ENCODE measurements at places on chromosomes 6 and 20. TPM values are rescaled to one million over a fixed set of nuclear protein-coding genes. Genes with fewer than 3 reads are reported as not detected.

Gene OOEP
- not detected for total RNA-seq

GRCh38 chr6:66508433-66508832, 801.4 kb upstream of the EYS start:
- no peaks in the 10 kb centered on the region for H3K4me1 ChIP-seq
- no peak overlapping the region for H3K4me3 ChIP-seq
- H3K27ac ChIP-seq, result no peak overlapping the region
- DNase-seq, result no peak
- no peaks in the 10 kb centered on the region for H3K27me3 ChIP-seq

DNA sequence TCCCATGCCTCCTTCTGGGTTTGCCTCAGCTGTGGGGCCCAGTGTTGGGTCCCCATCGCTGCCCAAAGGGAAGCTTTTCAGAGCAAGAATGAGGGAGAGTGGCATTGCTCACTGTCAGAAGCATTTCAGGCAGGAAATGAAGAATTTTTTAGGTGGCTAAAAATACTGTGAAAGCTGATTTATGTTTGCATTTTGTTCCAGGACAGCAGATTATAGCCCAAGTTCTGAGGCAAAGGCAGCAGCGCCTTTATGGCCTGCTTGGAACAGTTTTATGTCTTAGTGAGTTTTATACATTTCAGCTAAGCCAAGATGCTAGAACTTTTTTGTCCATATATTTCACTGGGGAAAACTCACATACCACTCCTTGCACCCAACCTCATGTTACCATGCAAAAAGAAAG, 4.3 kb upstream of the CCDC167 start:
- H3K4me3 ChIP-seq, result no peak overlapping the region
- no peak for DNase-seq
- no peaks in the 10 kb centered on the region for H3K36me3 ChIP-seq
- H3K27me3 ChIP-seq, result no peaks in the 10 kb centered on the region
- H3K4me1 ChIP-seq, result peaks cover 9% of the 10 kb centered on the region

GRCh38 chr6:66930559-66931290, 1223.7 kb upstream of the EYS start:
- no peaks in the 10 kb centered on the region for H3K4me1 ChIP-seq
- no peaks in the 10 kb centered on the region for H3K36me3 ChIP-seq
- H3K4me3 ChIP-seq, result no peak overlapping the region

Gene EDN3
- 0.27 TPM for total RNA-seq

Gene FUT9
- not detected for total RNA-seq

GRCh38 chr6:2203264-2203663, 42.1 kb downstream of the GMDS start:
- no peak overlapping the region for H3K27ac ChIP-seq
- no peaks in the 10 kb centered on the region for H3K27me3 ChIP-seq
- H3K4me1 ChIP-seq, result peaks cover 3% of the 10 kb centered on the region
- H3K36me3 ChIP-seq, result no peaks in the 10 kb centered on the region
- DNase-seq, result no peak

Gene MLIP
- total RNA-seq, result 1.3 TPM

GRCh38 chr20:9928281-9928737, 89.4 kb upstream of the PAK5 start:
- H3K4me3 ChIP-seq, result no peak overlapping the region
- no peak for DNase-seq
- no peaks in the 10 kb centered on the region for H3K36me3 ChIP-seq
- H3K27me3 ChIP-seq, result no peaks in the 10 kb centered on the region
- no peaks in the 10 kb centered on the region for H3K4me1 ChIP-seq

DNA sequence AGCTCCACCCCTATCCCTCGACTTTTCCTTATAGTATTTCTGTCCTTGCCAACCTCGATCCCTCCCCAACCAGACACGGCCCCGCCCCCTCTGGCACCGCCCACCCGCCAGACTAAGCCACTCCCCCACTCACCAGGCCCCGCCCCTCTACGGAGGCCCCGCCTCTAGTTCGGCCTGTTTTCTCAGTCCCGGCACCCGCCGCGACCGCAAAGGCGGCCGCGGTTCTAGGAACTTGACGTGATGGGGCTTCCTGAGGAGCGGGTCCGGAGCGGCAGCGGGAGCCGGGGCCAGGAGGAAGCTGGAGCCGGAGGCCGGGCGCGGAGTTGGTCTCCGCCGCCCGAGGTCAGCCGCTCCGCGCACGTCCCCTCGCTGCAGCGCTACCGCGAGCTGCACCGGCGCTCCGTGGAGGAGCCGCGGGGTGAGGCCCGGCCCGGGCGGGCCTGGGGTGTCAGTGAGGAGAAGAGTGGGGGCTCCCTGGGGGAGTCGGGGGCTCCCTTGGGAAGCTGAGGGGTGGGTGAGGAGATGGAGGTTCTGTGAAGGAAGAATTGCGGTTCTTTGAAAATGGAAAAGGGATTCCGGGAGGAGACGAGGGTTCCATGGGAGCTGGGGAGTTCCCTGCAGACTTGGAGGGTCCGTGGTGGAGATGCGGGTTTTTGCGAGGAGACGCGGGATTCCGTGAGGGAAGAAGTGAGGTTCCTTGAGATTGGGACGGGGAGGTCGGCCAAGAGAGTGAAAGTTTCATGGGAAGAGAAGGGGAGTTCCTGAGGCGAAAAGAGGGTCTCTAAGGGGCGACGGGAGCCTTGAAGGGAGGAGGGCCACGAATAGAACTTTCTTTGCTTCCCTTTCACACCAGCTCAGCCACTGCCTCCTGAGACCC, at the start of gene ACSS2:
Gene ACSS2 (plus strand): TSS at position 207 of the 877 bp plus-strand sequence. CDS start 34 bp downstream, at position 241.
- H3K27ac ChIP-seq, result peak within 1 kb of the TSS; percentile 94
- no peaks in the 10 kb centered on the region for H3K36me3 ChIP-seq
- peak; percentile 100 for DNase-seq

DNA sequence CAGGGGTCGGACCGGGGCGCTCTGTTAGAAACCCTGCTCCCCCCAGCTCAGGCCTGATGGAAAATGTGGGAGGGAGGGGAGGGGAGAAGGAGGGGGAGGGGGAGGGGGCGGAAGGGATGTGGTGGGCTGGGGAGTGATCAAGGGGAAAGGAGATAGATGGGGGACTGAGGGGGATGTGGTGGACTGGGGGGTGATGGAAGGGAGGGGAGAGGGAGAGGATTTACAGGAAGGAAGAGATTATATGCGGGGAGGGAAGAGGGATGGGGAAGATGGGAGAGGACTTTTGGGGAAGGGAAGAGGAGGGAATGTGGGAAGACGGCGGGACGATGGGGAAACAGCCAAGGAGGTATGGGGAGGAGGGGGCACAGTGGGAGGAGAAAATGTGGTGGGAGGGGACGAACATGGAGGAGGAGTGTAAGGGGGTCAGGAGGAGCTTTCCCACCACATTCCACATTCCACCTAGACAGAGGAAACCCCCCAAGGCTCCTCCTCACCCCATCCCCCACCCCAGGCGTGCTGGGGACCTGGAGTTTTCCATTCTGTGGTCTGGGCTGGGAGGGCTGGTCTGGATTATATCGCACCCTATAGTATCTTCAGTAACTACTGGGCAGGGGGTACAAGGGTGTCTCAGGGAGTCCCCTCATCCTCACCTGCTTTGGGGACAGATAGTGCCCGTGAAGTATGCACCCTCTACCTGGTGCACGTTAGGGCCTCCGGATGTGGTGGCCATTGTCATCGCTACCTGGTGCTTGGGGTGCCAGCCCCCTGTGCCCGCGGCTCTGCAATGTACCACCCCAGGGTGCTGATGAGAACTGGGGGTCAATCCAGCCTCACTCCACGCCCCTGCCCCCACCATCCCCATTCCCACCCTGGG, 578 bp upstream of the PTGIS start:
- peak overlapping the region; percentile 43 for H3K4me3 ChIP-seq
- no peak for DNase-seq
- no peaks in the 10 kb centered on the region for H3K36me3 ChIP-seq
- H3K4me1 ChIP-seq, result peaks cover 7% of the 10 kb centered on the region

DNA sequence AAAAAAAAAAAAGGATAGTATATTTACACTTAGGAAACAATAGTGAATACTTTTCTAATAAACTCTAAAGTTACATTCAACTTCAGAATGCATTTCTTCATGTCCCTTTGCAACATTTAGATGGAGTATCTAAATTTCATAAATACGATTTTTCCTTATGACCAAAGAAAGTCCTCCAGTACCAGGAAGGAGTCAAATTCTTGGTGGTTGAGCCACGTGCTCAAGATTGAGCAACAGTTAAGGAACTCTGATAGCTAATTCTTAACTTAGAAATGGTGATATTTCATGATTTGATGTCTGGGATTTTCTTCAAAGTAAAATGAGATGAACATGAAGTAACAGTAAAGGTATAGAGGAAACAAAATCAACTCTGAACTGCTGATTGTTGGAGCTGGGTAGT, 92.7 kb downstream of the SASH1 start:
- peak; percentile 49 for DNase-seq
- H3K36me3 ChIP-seq, result no peaks in the 10 kb centered on the region
- no peaks in the 10 kb centered on the region for H3K27me3 ChIP-seq
- peaks cover 35% of the 10 kb centered on the region for H3K4me1 ChIP-seq
- no peak overlapping the region for H3K4me3 ChIP-seq

- no peaks in the 10 kb centered on the region for H3K36me3 ChIP-seq
- H3K27ac ChIP-seq, result no peak overlapping the region
- H3K27me3 ChIP-seq, result no peaks in the 10 kb centered on the region
- H3K4me1 ChIP-seq, result peaks cover 15% of the 10 kb centered on the region
- DNase-seq, result peak; percentile 42
These were observed 13.6 kb upstream of the CALHM6 start for GRCh38 chr6:116447496-116448011.

Gene TRDN
- total RNA-seq, result not detected

DNA sequence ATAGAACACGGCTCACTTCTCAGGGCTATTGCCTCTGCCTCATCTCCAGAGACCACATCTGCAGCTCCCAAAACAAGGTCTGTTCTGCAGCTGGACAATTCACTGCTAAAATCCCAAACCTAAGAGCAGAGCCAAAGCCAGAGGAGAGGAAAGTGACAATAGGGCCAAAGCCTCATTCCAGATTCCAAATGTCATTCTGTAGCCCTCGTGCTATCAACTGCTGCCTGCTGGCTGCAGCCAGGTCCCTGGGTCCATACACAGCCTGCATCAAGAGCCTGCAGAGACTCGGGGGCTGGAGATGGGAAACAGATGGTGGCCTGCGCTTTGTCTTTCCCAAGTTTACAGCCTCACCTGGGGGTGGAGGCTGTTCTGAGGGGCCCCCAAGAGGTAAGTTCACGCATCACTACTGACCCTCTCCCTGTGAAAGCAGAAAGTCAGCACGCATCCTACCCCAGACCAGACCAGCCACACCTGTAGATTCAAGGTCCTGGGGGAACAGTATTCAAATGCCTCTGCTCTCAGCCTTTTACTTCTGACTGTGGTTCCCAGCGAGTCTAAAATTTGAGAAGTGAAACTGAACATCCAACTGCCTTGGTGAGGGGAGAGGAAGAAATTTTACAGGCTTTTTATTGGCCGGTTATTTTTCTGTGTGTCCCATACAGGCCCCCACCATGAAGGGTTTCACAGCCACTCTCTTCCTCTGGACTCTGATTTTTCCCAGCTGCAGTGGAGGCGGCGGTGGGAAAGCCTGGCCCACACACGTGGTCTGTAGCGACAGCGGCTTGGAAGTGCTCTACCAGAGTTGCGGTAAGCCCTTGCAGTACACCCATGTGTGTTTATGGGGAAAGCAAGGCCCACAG, at the start of gene LY86:
Gene LY86 (plus strand): TSS at position 657 of the 860 bp plus-strand sequence. CDS start 15 bp downstream, at position 672.
- H3K36me3 ChIP-seq, result no peaks in the 10 kb centered on the region
- DNase-seq, result no peak
- peak within 1 kb of the TSS; percentile 18 for H3K27ac ChIP-seq
- peaks cover 29% of the 10 kb centered on the region for H3K4me1 ChIP-seq
- H3K4me3 ChIP-seq, result peak within 1 kb of the TSS; percentile 22

GRCh38 chr6:13237318-13237717, 91.0 kb downstream of the TBC1D7 start:
- H3K36me3 ChIP-seq, result peaks cover 6% of the 10 kb centered on the region
- no peak overlapping the region for H3K27ac ChIP-seq
- no peaks in the 10 kb centered on the region for H3K4me1 ChIP-seq
- no peak overlapping the region for H3K4me3 ChIP-seq
- no peaks in the 10 kb centered on the region for H3K27me3 ChIP-seq

Gene HLA-DQB2
- total RNA-seq, result 86.9 TPM

- H3K27ac ChIP-seq, result no peak overlapping the region
- peaks cover 6% of the 10 kb centered on the region for H3K4me1 ChIP-seq
- no peaks in the 10 kb centered on the region for H3K36me3 ChIP-seq
- DNase-seq, result no peak
- no peaks in the 10 kb centered on the region for H3K27me3 ChIP-seq
These were observed 10.1 kb upstream of the SULF2 start for GRCh38 chr20:47795214-47795907.

Gene RCAN2
- 7.1 TPM for total RNA-seq

DNA sequence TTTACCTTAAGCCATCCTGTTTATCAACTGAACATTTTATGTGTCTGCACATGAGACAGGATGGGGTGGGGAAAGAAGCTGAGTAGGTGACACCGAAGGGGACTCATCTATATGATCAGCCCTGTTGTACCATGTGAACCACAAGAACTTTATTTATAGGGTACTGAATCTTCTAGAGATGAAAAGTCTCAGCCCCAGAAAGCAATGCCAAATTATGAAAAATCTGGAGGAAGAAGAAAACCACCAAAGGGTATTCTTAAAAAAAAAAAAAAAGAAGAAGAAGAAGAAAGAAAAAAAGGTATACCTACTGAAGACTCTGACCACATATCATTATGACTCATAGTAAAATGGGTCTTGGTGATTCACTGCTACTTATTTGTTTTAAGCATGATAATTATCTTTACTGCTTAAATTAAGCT, 39.8 kb upstream of the HBS1L start:
- H3K27me3 ChIP-seq, result no peaks in the 10 kb centered on the region
- no peak overlapping the region for H3K4me3 ChIP-seq
- no peaks in the 10 kb centered on the region for H3K36me3 ChIP-seq
- H3K27ac ChIP-seq, result no peak overlapping the region
- H3K4me1 ChIP-seq, result no peaks in the 10 kb centered on the region

GRCh38 chr6:37004044-37004980, 1.1 kb upstream of the FGD2 start:
- no peak overlapping the region for H3K4me3 ChIP-seq
- H3K27ac ChIP-seq, result no peak overlapping the region
- no peaks in the 10 kb centered on the region for H3K27me3 ChIP-seq
- H3K36me3 ChIP-seq, result no peaks in the 10 kb centered on the region
- no peak for DNase-seq

- no peak overlapping the region for H3K4me3 ChIP-seq
- H3K36me3 ChIP-seq, result no peaks in the 10 kb centered on the region
- H3K27me3 ChIP-seq, result no peaks in the 10 kb centered on the region
These were observed 5.2 kb downstream of the VWA7 start for GRCh38 chr6:31771992-31772358.

GRCh38 chr6:148693882-148694484, 52.8 kb upstream of the UST start:
- no peaks in the 10 kb centered on the region for H3K36me3 ChIP-seq
- H3K27ac ChIP-seq, result no peak overlapping the region
- H3K4me1 ChIP-seq, result no peaks in the 10 kb centered on the region
- no peaks in the 10 kb centered on the region for H3K27me3 ChIP-seq

Gene TGM3
- total RNA-seq, result 1.0 TPM

Gene PRL
- not detected for total RNA-seq
